ENCODE measurements at places on chromosomes 13 and 19.
A peak's percentile ranks its signal among the peaks of the same experiment; 100 is the strongest.

DNA sequence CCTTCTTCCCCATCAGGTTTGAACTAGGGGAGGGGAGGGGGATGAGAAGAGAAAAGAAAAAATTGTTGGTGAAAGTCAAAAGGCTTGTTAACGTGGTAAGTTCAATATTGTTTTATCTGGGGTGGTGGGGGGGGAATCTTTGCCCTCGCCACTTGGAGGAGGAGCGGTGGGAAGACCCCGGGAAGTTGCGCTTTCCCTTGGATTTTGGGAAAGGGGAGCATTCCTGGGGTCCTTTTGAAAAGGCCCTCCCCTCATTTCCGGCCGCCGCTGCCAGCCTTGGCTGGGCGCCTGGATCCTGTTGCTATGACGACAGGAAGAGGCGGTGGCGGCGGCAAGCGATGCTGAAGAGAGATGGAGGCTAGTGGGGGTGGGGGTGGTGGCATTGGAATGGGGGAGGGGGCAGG lies 4.6 kb upstream of the CACNG8 start:
- no peak for DNase-seq

DNA sequence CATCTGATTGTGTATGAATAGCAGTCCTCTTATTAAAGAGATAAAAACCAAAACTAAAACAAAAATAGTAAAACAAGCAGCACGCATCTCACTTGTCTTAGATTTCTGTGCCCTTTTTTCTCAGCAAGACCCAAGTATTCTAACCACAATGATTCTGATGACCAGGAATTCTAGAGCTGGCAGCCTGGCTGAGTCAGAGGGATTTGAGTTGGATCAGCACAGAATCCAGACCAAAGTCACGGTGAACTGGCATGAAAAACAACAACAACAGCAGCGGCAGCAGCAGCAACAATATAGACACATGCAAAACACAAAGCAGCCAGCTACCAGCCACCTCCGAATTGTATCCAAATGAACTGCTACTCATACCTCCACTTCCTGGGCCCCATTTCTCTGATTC lies 360.5 kb downstream of the KCNRG start:
- DNase-seq: no peak

DNA sequence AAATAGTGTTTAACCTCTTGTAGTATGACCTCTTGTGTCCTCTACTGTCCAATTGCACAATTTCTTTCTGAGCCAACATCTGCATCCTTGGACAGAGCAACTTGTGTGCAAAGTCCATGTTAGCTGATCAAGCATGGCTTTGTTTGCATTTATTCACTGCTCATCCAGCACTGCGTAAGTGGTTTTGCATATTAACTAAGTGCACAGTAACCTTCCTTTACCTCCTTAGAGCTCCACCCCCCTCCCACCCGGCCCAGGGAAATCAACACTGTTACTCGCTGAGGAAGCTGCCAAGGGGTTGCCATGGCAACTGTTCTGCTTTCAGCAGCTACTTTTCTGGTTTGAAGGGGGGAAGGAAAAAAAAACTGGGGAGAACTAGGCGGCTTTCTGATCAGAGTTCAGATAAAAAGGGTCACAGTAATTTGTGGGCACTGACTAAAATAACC lies 153.5 kb upstream of the KLF12 start:
- peak; percentile 54 for DNase-seq

DNA sequence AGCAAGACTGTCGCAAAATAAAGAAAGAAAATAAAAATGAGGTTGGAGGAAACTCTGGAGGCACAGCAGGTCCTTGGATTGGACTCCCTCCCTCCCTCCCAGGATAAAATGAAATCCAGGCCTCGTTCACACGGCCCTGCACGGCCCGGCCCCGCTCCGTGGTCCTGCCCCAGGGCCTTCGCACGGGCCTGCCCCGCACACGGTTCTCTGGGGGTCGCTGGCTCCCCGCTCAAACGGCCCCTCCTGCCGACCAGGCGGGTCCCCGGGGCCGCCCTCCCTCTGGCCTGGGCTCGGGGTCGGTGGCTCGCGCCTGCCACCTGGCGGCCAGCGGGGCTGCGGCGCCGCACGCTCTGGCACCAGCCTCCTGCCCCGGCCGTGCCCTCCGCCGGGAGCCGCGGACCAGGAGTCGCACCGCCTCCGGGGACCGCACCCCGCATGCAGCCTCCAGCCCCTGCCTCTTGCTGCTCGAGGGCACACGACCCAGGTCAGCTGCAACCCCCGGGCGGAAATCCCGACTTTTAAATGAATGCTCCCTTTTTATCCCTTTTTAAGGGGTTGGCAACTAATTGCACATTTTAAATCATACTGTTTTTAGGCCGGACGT lies 1.5 kb upstream of the WDR18 start:
- peak; percentile 97 for DNase-seq

GRCh38 chr13:100875392-100876043 lies 200.9 kb upstream of the TMTC4 start:
- no peak for DNase-seq

- DNase-seq: no peak
Measured at GRCh38 chr13:106172176-106172905, 363.1 kb downstream of the EFNB2 start.

DNA sequence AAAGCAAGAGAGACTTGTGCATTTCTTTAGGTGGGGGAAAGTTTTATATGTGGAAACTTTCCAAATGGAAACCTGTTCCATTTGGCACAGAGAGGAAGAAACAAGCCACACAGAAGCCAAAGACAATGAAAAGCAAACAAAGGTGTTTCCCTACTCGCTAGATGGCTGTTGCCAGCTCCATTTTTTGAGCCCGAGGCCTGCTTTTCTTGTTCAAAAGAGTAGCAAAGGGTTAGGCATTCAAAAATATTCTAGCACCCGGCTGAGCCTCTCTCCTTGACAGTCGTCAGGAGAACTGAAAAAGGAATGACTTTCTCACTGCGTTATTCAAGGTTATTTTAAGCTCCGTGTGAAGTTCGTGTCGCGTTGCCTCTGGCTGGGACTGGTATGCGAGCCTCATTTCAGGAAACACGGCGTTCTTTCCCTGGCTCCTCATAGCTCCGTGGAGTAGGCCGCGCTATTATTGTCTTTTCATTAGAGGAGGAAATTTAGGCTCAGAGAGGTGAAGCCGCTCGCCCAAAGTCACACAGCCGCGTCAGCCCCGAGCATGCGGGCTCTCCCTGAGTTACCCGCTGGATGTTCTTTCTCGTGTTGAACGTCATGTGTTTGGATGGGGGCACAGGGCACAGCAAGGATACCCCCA lies 7.6 kb downstream of the TRPM4 start:
- DNase-seq: no peak

- DNase-seq: no peak
Measured at GRCh38 chr19:6765738-6766356, 1.4 kb downstream of the SH2D3A start.

DNA sequence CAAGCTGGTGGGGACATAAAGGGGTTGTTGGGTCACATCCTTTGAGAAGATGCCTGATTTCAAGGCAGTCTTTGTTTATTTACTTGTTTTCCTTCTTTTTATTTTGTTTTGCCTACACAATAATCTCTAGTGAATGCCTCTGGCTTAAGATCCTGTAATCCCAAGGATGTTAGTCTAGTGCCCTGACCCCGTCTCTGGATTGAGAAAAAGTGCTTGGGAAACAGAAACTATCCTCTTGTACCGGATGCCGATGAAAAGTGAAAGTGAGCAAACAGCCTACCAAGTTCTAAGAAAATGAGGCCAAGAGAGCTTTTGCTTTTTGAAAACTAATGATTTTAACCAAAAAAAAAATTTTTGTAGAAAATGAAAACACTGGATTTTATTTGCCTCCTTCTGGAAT lies 42.1 kb upstream of the C1QTNF9 start:
- peak; percentile 47 for DNase-seq
